Glutamatergic neuron (in vitro differentiated cells): ENCODE measurements at places on chromosomes 6 and 20.

DNA sequence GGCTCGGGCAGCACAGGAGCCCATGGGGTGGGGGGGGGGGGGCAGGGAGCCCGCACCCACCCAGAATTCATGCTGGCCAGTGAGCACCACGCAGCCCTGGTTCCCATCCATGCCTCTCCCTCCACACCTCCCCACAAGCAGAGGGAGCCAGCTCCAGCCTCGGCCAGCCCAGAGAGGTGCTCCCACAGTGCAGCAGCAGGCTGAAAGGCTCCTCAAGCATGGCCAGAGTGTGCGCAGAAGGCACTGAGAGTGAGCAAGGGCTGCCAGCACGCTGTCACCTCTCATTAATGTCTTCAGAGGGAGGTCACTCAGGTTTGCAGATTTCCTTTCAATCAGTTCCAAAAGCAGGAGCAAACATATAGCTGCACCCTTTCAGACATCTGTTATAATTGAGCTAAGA, 32.4 kb downstream of the GSTA4 start:
- DNase-seq, result no peak

DNA sequence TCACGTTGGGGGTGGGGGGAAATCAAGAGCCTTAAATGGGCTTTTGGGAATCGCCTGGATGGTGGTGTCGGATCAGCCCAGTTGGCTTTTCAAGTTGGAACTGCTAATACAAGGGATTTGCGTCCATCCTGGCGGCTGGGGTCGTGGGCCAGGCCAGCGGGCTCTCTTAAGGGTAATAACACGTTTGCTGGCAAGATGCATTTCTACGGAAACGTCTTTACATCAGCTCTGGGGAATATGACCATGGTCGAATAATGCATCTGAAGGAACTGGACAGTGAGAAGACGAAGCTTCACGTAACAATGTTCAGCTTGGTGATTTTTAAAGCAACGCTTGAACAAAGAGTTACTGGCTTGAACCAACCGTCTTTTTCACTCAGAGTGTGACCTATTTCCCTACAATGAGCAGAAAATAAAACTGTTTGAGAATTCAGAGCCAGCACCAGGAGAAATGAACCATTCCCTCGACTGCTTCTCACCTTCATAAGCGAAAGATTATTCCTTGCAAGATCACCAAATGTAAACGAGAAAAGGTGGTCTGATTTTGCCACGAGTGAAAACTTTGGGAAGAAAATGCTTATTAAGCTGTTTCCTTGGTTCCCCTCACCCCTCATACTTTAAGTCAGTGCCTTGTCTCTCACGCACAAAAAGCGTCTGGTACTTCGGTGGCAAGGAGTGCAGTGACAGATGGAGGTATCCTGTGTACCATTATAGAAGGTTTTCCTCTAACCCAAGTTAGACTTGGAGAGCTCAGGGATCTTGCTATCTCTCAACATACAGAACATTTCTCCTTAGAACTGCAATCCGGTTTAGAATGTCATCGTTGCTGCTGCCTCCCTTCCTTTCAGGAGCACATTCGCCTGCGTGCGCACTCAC, 1.4 kb upstream of the MARCKS start:
- DNase-seq, result peak; percentile 62

GRCh38 chr20:2051946-2052345, 49.7 kb upstream of the STK35 start:
- no peak for DNase-seq

DNA sequence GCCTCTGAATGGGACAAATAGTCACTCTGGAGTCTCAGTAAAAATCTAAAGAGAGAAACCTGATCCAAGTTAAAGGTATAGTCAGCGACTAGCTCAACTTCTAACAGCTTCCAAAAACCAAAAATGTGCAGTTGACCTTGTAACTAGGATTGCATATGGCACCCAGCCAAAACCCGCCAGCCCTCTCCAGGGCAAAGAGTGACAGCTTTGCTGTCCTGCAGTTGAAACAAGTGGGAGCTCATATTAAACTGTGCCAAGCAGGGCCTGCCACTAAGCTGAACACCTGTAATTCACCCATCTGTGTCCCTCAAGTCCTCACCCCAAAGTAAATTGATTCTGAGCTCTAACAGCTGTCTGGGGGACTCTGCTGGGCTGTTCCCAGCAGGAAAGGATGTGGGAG, 695.3 kb downstream of the MAFB start:
- no peak for DNase-seq

DNA sequence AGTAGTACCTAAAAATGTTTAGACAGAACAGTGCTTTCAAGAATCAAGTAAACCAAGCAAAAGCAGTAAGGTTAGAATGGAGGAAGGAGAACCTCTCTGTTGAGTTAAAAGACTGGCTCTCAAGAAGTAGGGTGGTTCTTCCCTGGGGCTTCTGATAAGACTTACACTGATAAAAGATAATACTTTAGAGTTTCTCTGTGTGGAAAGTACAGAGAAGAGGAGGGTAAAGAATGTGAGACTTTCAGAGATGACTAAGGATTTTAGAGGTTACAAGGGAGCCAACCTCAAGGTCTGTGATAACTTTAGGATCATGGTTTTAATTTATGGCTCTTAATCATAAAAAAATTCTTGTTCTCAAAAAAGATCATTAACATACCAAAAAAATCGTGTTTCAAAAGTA, 30.9 kb upstream of the ALDH8A1 start:
- DNase-seq, result no peak

- DNase-seq, result no peak
Measured at GRCh38 chr6:132950566-132950965, 136.2 kb downstream of the RPS12 start.

DNA sequence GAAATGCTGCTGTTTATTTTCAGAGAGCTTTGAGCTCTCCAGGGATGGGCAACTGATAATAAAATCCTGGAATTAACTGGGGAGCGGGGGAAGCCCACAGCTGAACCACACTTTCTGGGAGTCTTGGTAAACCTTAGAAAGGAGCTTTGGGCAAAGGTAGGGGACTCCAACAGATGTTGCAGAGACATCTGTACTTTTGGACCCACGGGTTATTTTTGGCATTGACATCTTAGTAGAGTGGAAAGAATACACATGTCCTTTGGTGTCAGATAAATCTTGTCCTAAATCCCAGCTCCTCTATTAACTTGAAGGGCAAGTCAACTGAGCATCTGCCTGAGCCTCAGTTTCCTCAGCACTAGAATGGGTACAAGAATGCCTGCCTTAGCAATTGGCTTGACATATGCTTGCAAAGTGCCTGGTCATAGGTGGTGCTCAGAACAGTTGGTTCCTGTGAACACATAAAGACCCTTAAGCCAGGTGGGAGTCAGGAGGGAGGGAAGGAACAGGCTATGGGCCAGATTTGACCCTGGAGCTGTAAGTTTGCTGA, 5.8 kb downstream of the SLC22A3 start:
- no peak for DNase-seq

- DNase-seq, result no peak
Measured at GRCh38 chr6:68779366-68779765, 144.3 kb downstream of the ADGRB3 start.

DNA sequence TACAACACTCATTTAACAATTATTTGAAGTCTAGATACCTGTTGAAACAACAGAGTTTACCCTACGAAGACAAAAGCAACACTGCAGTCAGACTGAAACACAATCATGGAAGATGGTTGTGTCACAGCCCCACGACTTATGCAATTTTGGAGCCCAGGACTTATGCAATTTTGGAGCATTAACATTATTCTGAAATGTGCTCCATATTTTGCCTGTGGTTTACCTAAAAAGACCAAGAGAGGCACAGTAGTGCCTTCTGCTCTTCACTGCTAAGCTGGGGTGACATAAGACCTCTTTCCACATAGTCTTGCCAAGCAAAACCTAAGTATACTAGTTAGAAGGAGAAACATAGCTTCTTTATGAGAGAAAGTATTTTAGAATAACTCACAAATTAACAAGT, 216.5 kb downstream of the PTPRK start:
- DNase-seq, result no peak

- DNase-seq, result no peak
Measured at GRCh38 chr20:50991076-50991475, 31.8 kb downstream of the KCNG1 start.

DNA sequence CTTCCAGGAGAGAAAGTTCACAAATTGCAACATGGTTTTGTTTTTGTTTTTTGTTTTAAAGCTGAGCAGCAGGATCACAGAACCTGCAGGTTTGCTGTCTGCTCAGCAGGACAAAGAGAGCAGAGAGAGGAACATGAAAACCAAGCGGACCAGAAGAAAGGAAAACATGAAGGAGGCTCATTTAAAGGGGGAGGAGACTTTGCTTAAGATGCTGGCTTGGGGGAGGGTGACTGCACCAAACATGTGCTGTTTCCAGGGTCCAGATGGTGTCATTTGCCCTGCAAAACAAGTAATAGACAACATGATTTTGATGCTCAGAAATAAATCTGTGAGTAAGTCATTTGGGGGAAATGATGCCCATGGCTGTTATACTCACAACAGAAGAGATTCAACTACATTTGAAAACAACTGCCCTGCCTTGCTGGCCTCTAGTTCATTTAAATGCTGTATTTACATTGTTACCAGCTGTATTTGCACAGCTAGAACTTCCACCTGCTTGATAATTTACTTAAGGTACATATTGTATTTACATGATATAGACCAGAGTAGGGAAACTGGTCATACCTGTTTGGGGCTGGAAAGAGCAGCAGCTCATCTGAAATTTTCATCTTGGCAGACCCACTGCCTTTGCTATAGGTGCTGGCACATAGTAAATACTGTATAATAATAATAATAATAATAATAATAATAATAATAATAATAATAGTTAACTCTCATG, 32.2 kb upstream of the CHD6 start:
- DNase-seq, result no peak

GRCh38 chr6:37851997-37852524, 32.5 kb downstream of the ZFAND3 start:
- no peak for DNase-seq

GRCh38 chr6:54899442-54899841, 52.9 kb downstream of the FAM83B start:
- DNase-seq, result no peak

DNA sequence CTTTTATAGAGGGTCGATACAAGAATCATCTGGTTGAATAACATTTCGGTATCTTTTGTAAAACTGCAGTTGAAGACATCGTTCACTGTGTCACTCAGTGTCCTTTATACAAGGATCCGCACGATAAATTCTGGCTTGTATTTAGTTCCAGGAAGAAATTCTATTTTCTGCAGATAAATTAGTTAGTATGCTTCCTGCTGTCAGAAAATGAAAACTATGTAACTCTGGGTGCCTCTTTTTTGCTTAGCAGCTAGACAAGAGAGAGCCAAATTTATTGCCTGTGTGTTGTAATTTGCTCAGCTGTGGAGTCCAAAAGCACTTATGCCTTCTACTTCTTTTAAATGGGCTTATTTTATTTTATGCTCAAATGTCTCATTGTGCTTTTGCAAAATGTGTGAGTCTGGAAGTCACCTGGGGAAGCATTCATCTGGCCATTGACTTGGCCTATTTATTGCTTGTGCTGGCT, 56.5 kb upstream of the KCNK16 start:
- no peak for DNase-seq

DNA sequence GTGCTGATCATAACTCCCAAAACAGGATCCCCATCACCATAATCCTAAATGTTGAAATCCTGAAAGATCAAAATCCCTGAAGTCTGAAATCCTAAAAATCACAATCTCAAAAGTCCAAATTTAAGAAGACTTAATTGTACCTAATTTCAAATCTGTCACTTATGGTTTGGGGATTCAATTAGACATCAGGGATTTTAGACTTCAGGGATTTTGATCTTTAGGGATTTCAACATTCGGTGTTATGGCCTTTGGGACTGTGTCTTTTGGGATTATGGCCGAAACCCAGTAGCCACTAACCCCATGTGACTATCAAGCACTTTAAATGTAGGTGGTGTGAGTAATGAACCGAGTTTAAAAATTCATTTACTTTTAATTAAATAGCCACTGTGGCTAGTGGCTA, 21.7 kb upstream of the AVP start:
- no peak for DNase-seq

DNA sequence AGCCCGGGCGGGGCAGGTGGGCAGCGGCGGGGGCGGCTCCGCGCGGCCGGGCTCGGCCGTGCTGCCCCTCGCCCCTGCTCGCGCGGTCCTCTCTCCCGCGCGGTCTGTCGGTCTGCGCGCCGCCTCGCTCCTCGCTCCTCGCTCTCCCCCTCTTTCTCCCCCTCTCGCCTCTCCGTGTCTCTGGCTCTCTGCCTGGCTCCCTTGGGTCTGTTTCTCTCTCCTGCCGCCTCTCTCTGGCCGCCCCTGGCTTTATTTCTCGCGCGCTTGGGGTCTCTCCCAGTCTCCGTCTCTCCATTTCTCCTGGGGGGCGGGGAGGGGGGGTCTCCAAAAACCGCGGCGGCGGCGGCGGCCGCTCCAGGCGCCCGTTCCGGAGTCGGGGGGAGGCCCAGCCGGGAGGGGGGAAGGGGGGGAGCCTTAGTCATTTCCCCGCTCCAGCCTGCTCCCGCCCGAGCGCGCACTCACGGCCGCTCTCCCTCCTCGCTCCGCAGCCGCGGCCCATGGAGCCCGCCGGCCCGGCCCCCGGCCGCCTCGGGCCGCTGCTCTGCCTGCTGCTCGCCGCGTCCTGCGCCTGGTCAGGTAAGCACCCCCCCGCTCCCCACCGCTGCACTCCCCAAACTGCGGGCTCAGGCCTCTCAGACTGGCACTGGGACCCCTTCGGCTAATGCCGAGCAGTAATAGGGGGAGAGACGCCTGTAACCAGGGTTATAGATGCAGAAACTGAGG, at the start of gene SIRPA:
Gene SIRPA, plus strand, starts transcription at position 457 of the 723 bp plus-strand sequence. Its CDS starts 41 bp downstream, at position 498.
- DNase-seq, result peak; percentile 62

DNA sequence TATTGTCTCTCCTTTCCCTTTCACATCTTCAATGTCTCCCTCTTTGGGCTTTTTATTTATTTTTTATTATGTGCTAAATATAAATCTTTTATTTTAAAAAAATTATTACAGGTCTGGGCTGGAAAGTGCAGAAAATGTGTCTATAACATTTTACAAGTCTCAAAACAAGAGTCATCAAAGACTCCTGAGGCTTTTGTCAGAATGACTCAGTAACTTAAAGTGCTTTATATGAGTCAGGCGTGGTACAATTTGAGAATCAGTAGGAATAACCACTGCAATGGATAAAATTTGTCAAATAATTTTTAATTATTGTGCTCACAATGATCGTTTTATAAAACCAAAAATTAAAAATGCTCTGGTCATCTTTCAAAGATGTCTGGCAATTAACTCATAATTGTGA, 193.9 kb downstream of the MMUT start:
- DNase-seq, result no peak

DNA sequence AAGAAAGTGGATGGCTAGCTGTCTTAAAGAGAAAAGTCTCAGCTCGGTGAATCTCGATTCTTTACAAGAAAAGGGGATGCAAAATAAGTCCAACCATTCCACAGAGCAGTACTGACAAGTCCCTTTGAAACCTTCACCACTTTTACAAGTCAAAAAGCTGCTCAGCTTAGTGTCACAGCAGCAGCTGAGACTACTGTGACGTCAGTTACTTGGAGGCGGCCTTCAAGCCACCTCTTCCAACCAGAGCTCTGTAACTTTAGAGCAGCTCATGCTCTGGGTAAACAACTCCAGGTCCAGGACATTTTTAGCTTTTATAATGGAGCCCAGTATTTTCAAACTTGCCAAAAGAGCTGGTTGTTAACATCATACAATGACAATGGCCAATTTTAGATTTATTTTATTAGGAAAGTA, at the start of gene KIAA0408:
Gene KIAA0408, minus strand, starts transcription at position 159 of the 411 bp plus-strand sequence. CDS start 5,408 bp downstream, outside the sequence.
- DNase-seq, result peak; percentile 25

- no peak for DNase-seq
Measured at GRCh38 chr20:35560105-35560511, 18.2 kb downstream of the ERGIC3 start.
